ENCODE measurements at places on chromosomes 5 and 9. TPM values are rescaled to one million over a fixed set of nuclear protein-coding genes. Genes with fewer than 3 reads are reported as not detected.

The SPIN1 gene
- 70.4 TPM for total RNA-seq

DNA sequence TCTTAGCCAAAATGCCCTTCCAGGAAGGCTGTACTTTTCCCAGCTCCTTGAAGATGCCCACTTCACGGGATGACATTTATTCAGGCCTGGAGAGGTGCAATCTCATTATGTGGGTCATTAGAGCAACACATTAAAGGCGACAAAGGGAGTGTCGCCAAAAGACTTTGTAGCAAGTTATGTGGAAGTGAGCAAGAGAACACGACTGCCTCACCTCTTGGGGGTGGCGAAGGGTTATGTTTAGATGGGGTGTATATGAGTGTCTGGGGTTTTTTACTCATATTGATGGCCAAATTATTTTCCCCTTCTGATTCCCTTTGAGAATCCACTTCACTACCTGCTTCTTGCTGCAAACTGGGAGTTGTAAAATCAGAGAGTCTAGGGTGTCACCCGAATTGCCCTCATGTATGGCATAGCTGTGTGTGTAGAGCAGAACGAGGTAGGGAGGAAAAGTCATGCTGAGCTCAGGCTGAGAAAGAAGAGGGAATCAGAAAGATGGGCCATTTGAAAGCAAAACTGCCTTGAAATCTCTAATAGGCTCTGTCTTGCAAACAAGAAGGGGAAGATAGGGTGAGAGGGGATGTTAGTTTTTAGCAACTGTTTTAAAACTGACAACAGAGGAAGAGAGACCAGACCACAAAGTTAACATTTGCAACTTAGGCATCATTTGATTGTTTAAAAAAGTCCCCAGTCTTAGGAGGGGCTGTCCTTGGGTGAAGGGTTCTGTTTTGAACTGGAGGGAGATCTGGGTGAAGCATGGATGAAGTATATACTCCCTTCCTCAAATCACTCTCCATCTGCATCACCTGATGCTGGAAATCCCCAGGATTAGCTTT is 97.1 kb upstream of the IL12B start:
- no peak for DNase-seq

GRCh38 chr9:79812507-79813257 is 240.9 kb downstream of the TLE4 start:
- no peak for DNase-seq

The ZNF366 gene
- 1.3 TPM for total RNA-seq

Data from lung microvascular endothelial cell (primary cell).